Stimulated activated CD4-positive, alpha-beta T cell treated with anti-CD3 and anti-CD28 coated beads, TNF-alpha, amount 100 ng/mL, for 4 hours (primary cell): ENCODE measurements at places on chromosomes 7 and 10.

- no peak for DNase-seq
These were observed 80.2 kb upstream of the CACNB2 start for GRCh38 chr10:18059826-18060559.

DNA sequence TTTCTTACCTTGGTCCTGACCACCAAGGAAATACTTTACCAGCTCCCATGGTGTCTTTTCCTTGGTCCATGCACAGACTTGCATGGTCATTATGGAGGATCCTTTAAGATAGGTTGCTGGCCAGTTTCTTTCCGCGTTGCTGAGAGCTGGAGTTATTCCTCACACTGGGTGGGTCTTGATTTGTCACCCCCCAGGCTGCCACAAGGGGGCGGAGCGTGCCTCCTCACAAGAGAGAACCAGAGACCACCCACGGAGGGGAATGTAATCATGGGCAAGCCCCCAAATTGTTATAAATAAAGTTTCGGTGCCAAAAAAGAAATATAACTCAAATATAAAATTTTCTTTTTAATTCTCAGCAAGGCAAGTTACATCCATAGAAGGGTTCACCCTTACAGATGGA, 10.5 kb upstream of the TRIM24 start:
- DNase-seq = peak; percentile 3

GRCh38 chr7:73645643-73646174, 21.4 kb upstream of the MLXIPL start:
- DNase-seq = no peak

GRCh38 chr7:47027695-47028240, 554.1 kb downstream of the TNS3 start:
- no peak for DNase-seq

GRCh38 chr7:11182736-11183135, 209.1 kb downstream of the PHF14 start:
- no peak for DNase-seq

GRCh38 chr10:48236199-48236621, 38.3 kb downstream of the FRMPD2 start:
- DNase-seq = no peak

DNA sequence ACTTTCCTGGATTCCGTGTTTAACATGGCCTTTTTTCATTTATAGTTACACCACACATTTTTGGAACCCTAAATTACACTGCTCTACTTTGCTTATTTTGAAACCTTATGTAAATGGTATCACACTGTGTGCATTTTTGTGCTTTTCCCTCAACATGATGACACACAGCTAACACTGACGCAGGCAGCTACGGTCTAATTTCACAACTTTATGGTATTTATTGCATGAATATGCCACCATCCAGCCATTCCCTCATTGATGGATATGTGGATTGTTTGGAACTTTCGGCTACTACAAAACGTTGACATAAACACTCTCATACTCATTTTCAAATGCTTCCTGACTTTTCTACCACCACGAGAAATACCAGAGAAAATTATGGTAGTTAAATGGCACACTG, 6.9 kb downstream of the PAPOLB start:
- DNase-seq = no peak

GRCh38 chr7:43444711-43445578, 138.0 kb upstream of the STK17A start:
- DNase-seq = no peak

- DNase-seq = no peak
These were observed 642.4 kb downstream of the TNS3 start for GRCh38 chr7:46939558-46939957.

GRCh38 chr10:2469802-2470201, 597.5 kb upstream of the PFKP start:
- DNase-seq = no peak

DNA sequence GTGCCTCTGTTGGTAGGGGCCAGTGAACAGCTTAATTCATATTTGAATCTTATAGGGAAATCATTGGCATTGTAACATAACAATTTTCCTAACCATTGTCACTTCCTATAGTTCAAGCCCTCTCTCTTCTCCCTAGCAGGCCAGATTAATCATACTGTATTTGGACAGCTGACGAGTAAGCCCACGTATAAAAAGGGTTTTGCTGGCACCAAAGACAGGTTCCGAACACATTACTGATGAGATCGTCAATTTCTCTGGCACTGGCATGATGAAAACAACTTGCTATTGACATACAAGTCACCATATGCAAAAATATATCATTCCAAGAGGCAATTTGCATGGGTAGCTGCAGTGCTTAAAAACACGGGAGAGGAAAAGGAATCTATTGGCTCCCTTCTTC, 891.1 kb upstream of the AUTS2 start:
- no peak for DNase-seq

DNA sequence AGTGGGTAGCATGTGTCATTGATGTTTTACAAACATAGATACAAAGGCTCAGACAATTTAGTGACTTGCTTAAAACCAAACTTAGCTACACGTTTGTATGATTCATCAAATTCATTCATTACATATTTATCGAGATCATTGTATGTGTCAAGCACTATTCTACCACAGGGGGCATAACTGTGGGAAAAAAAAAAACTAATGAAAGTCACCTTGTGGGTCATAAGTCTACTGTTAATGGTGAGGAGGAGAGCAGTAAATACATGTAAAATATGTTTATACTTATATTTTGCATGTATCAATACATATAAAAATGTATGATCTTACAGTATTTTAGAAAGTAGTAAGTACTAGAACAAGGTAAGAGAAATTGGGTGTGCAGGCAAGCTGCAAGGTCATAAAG, 933.8 kb downstream of the IPMK start:
- DNase-seq = no peak

GRCh38 chr10:123998197-123999141, 94.9 kb downstream of the CHST15 start:
- no peak for DNase-seq

DNA sequence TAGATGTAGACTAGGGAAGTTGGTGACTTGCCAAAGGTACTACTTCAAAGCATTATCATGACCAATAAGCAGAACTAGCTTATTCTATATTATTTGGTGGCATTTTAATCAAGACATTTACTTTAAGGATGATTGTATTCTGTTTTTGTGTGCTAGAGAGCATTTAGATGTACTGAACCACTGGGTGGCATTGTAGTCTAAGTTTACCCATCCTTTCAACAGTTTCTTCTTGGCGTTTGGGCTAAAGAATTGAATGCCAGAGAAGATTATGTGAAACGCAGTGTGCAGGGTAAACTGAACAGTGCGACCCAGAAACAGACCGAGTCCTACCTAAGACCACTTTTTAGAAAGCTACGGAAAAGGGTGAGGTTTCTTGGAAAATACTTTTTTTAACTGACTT, 26.8 kb downstream of the PRPF18 start:
- no peak for DNase-seq

GRCh38 chr10:49115015-49115795, at the start of gene VSTM4:
Gene VSTM4 (minus strand): TSS chr10:49115522. CDS start chr10:49115485, 37 bp downstream.
- DNase-seq = no peak

DNA sequence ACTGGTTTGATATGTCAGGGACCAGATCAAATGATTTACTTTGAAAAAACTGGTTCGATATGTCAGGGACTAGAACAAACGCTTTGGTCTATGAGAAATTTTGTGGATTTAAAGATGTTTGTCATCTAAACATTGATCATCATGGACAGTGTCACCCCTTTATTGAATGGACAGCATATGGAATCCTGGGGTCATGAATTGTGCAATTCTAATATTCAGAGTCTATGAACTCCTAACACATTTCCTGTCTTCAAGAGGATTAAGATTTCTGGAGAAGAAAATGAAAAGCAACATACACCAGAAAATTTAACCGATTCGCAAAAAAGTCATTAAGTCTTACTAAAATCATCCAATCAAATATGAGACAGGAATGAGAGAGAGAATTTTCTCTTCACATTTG, 106.4 kb upstream of the FAM133B start:
- DNase-seq = no peak

DNA sequence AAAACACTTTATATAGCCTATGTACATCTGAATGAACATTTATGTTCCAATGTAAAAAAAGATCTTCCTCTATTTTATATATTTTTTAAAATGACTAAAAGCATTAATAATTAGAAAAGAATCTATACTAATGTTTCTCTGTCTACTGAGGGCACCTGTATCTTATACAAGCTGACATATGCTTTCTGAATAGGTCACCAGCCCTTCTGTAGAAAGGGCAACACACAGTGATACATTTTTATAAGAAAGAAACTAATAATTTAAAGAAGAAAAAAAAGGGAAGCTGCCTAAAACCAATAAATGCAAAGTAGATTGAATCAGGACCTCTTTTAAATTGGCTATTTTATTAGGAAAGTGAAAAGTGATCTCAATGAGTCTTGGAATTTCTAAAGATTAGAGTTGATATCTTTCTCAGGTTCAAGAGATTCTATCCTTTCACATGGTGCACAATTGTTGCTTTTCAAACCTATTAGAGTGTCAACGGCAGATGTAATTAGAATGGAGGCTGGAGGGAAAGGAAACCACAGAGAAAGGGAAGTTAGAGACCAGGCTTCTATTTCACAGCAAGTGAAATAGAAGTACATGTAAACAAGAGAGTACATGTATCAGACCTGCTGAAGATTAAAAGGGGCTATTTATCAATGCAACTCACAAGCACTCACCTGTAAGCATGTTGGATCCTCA, 6.3 kb downstream of the MTPN start:
- DNase-seq = no peak

GRCh38 chr7:3076163-3076562, 32.5 kb upstream of the CARD11 start:
- DNase-seq = no peak

GRCh38 chr7:2559283-2559950, 638 bp downstream of the IQCE start:
- DNase-seq = no peak

DNA sequence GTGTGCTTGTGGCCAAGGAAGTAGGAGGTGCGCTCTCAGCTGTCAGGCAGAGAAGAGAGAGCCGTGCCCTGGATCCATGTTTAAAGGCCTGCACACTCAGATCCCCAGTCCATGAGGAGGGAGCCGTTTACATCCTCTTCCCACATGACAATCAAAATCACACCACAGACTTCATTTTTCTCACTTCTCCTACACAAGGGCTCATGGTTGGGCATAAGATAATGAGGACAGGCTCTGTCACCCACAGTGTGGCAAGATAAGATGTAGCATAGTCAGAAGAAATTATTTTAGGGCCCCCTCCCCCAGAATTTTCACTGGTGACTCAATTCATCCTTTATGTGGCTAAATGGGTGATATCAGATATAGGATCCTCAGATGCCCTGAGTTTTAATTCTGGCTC, 35.9 kb upstream of the INHBA start:
- no peak for DNase-seq

DNA sequence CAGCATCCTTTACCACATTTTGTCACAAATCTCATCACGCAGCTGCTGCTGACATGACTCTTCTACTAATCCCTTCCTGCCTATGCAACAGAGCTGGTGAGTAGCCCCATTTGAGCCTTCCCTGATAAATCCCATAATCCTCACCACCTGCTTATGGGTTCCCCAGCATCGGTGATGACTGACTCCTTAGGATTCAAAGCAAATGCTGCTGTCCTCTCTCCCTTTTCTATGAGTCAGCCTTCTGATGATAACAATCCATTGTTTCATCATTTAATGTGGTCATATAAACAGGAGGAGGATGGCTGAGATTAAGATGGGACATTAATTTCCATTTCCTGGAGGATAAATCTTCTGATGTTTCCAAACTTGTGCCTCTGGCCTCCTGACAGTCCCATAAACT, 73.4 kb downstream of the SORCS1 start:
- no peak for DNase-seq

DNA sequence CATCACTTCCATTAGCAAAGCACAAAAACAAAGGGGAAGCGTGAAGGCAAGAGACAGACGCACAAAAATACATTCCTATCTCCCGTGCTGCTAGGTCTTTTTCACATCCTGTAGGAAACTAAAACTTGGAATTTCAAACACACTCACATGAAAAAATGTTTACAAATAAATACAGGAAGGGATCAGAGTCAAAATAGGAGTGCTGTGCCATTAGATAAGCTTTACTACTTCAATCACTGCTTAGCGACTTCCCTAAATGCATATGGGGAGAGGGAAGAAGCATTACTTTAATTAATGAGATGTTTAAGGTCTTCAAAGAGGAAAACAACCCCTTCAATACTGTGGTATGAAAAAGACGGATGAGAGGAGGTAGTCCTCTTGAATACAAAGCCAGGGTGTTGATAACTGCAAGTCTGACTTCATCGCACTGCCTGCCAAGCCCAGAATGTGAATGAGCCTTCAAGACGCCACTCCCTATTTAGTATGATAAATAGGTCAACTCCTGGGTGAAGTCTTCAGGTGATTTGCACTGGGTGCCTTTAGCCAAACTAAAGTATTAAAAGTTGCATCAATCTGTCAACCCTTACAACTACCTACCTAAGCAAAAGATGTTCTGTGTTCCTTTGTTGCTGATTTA, 13.9 kb downstream of the PARD3 start:
- DNase-seq = no peak

- no peak for DNase-seq
These were observed 64.4 kb upstream of the LEP start for GRCh38 chr7:128176696-128177095.

GRCh38 chr7:75578081-75578480, 86.0 kb downstream of the SPDYE5 start:
- DNase-seq = no peak

- DNase-seq = no peak
These were observed 22.5 kb upstream of the ENO4 start for GRCh38 chr10:116826803-116827202.

DNA sequence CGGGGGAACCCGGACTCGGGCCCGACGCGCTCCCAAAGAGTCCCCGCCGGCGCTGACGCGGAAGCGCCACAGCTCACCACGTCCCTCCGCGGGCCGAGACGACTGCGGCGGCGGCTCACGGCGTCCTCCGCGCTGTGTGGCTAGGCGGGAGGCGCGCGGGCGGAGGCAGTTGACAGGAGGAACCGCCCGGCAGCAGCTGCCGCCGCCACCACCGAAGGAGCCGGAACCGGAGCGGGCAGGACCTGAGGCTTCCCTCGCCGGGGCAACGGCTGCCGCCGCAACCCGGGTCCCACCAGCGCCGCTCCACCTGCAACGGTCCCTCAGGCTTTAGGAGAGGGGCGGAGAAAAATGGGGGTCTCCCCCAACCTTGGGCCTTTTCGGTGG, 334 bp downstream of the ZNF800 start:
- DNase-seq = peak; percentile 51

- no peak for DNase-seq
These were observed 19.5 kb downstream of the RBM33 start for GRCh38 chr7:155663937-155664336.
